Neural progenitor cell (in vitro differentiated cells): ENCODE measurements at places on chromosomes 3 and 15. TPM values are rescaled to one million over a fixed set of nuclear protein-coding genes. Genes with fewer than 3 reads are reported as not detected.

The TMEM45A gene
- 53.8 and 82.7 TPM in 2 replicates for total RNA-seq

The CCDC54 gene
- total RNA-seq, result not detected in 2 replicates

The BFSP2 gene
- total RNA-seq, result not detected in 2 replicates

The PGBD4 gene
- total RNA-seq, result 0.93 and 1.7 TPM in 2 replicates

The C3orf80 gene
- total RNA-seq, result not detected in 2 replicates

The CACNA2D2 gene
- total RNA-seq, result 4.3 and 9.5 TPM in 2 replicates

The KLHDC8B gene
- 14.8 and 45.1 TPM in 2 replicates for total RNA-seq

The RPL14 gene
- 467 and 948 TPM in 2 replicates for total RNA-seq

The ATP13A4 gene
- 0.32 and 0.40 TPM in 2 replicates for total RNA-seq

The CAMP gene
- not detected in 2 replicates for total RNA-seq

The HOMER2 gene
- total RNA-seq, result 25.4 and 259 TPM in 2 replicates

The LRRC28 gene
- 34.5 and 37.5 TPM in 2 replicates for total RNA-seq

The PLA2G4E gene
- not detected in 2 replicates for total RNA-seq

The TLE3 gene
- 22.1 and 78.5 TPM in 2 replicates for total RNA-seq

The RFTN1 gene
- 0.37 and 0.92 TPM in 2 replicates for total RNA-seq

The SNTN gene
- total RNA-seq, result 0.65 TPM in 1 of 2 replicates, not detected in the other

The CHDH gene
- 1.5 and 5.9 TPM in 2 replicates for total RNA-seq

The SLC28A1 gene
- not detected in 2 replicates for total RNA-seq

The MYO5C gene
- total RNA-seq, result 22.3 and 24.1 TPM in 2 replicates

The SYNM gene
- total RNA-seq, result 0.84 and 0.97 TPM in 2 replicates

The EOMES gene
- not detected in 2 replicates for total RNA-seq

The HCN4 gene
- total RNA-seq, result 0.41 and 0.50 TPM in 2 replicates

The REC114 gene
- total RNA-seq, result not detected in 2 replicates

The ISLR2 gene
- not detected in 2 replicates for total RNA-seq

The RPL39L gene
- total RNA-seq, result 49.1 and 52.3 TPM in 2 replicates

The FBXW12 gene
- 0.82 and 1.4 TPM in 2 replicates for total RNA-seq

The COL8A1 gene
- total RNA-seq, result not detected in 2 replicates

The SMAD6 gene
- total RNA-seq, result 3.4 and 9.4 TPM in 2 replicates

The LRRC2 gene
- total RNA-seq, result not detected in 2 replicates

The CCR8 gene
- not detected in 2 replicates for total RNA-seq

The TRPM1 gene
- not detected in 2 replicates for total RNA-seq

The CYP8B1 gene
- not detected in 2 replicates for total RNA-seq

The TM4SF1 gene
- total RNA-seq, result not detected in 2 replicates

The TIMP4 gene
- 0.07 and 0.15 TPM in 2 replicates for total RNA-seq

The SCN11A gene
- total RNA-seq, result 0.69 and 0.81 TPM in 2 replicates

The NEK11 gene
- 1.1 and 8.1 TPM in 2 replicates for total RNA-seq

The CCDC39 gene
- total RNA-seq, result 0.24 and 3.3 TPM in 2 replicates
